Midbrain (tissue), 1 donor: ENCODE measurements at places on chromosomes 2 and 18.

DNA sequence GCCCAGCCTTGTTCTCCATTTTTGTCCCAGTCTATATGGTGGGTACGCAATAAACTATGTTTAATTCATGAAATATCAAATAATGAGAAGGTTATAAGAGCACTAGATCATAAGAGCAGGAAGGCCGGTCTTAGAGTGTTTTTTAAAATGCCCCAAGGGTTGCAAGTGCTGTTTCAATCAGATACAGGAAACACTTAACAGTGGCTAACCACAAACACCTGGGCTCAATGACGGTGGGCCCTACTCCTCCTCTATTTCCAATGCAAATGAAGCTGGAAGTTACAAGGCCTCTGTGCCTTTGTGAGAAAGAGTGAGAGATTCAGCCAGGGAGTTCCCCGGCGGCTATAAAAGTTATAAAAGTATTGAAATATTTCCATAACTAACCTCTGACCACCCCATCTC lies 18.9 kb upstream of the WDR33 start:
- no peak for DNase-seq

- no peak for DNase-seq
Observed at GRCh38 chr18:75554176-75554575, 126.7 kb upstream of the SMIM21 start.

GRCh38 chr2:240467659-240468302 lies 32.3 kb downstream of the GPC1 start:
- no peak for DNase-seq

- no peak for DNase-seq
Observed at GRCh38 chr2:232728785-232729184, 31.7 kb downstream of the GIGYF2 start.

- no peak for DNase-seq
Observed at GRCh38 chr2:241961454-241961853, 91.9 kb downstream of the RTP5 start.
